ENCODE measurements at places on chromosomes 1 and 21.

GRCh38 chr1:213183036-213183672, 132.1 kb downstream of the RPS6KC1 start:
- no peak for DNase-seq

DNA sequence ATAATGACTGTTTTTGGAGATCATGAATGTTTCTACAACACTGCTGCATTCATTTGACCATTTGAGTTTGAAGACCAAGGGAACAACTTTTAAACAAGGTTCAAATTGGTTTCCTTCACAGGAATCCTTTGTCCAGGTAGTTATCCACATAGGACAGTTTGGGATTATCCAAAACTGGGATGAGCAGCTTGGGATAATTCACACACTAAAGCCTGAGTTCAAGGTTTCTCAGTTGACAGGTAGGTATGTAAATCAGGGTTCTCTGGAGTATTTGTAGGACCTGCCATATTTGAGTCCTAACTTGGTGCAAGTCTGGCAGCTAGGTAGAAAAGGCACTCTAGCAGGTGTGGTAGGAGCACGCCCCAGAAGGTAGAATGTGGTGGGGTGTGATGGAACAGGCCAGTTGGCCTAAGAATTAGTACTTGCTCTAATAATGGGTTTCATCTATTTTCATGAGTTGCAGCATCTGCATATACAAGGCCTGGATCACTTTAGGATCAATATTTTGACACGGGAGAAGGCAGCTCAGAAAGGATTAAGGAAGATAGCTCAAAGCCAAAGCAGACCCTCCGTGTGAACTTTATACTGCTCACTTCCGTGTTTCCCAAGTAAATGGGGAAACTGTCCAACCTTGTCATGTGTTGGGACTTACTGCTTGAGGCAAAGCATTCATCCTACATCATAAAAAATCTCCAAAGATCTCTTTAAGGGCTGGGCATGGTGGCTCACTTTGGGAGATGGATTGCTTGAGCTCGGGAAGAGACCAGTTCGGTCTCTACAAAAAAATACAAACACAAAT, 14.1 kb upstream of the RAB42 start:
- no peak for DNase-seq

- DNase-seq, result no peak
Measured at GRCh38 chr1:155120253-155120652, 7.4 kb upstream of the EFNA1 start.

- DNase-seq, result no peak
Measured at GRCh38 chr1:148293651-148294050, 141.6 kb upstream of the NBPF11 start.

GRCh38 chr1:247864644-247865043, 7.7 kb downstream of the TRIM58 start:
- no peak for DNase-seq

GRCh38 chr1:40546957-40547356, 15.5 kb downstream of the ZNF684 start:
- DNase-seq, result no peak

DNA sequence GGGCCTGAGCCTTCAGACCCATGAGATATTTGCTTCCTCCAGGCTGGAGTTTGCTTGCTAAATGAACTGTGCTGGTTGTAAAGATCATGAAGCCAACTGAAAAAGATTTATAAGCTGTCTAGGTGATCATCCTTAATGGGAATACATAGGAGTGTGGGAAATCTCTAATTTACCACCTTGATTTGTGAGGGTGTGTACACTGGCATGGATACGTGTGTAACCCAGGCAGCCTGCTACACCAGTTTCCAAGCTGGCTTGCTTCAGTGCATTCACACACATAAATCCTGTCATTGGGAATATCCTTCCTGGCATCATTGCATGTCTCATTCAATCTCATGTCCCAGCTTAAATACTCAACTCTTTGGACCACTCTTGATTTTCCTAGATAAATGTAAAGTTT, 57.6 kb upstream of the GNG12 start:
- DNase-seq, result no peak

DNA sequence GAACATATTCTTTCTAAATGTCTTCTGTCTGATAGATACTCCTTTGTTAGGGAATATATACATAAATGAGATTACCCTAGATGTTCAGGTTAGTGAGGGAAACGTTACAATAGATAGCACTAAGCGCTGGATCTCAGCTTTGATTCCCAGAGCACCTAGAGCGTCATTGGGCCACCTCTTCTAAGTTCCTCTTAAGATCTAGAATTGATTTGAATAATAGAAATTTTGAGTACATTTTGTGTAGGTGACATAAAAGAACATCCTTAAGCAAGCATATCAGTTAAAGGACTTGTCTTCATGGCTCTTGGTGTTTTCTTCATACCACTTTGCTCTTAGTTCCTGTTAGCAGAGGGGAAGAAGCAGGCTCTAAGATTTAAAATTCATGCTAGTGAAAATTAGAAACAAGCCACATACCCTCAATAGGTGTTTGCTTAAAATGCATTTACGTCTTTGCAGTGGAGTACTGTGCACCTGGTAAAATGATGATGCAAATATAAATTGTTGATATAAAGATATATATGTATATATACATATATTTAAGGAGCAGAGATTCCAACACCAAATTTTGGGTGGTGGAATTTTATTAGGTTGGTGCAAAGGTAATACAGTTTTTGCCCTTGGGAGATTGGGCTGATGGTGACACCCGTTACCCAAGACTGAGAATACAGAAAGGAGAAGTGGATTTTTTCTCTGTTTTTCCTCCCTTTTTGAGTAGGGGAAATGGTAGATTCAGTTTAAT, 47.1 kb downstream of the DYRK1A start:
- DNase-seq, result no peak

DNA sequence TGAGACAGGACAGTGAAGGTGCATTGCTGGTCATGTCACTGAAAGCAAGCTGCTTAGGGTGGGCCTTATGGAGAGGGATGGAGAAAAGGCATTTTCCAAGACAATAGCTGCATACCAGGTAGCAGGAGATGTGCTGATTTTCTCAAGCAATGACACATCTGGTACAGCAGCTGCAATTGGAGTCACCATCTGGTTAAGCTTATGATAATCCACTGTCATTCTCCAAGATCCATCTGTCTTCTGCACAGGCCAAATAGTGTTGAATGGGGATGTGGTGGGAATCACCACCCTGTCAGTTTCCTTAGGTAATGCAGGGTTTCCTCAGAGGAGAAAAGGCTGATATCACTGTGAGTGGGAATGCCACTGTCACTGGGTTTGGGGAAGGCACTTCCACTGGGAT, 54.6 kb downstream of the ADSS2 start:
- no peak for DNase-seq

DNA sequence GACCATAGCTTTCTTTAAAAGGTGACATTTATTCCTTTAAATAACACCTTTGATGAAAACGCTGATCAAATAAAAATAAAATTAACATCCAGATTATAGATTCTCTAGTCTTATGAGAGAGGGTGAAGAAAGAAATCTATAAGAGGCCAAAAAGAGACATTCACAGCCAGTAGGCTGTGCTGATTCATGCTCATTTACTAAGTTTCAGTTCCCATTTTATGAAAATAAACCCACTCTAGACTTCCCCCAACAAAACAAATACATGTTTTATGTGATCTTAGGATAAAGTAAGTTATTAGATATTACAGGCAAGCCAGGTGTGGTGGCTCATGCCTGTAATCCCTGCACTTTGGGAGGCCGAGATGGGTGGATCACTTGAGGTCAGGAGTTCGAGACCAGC, 21.1 kb downstream of the ESRRG start:
- DNase-seq, result no peak

Measured in fibroblast of upper back skin (primary cell).